ENCODE measurements at places on chromosomes 7 and 10.

- no peak for DNase-seq
Observed at GRCh38 chr10:49187044-49187484, 1.1 kb downstream of the TMEM273 start.

- DNase-seq, result no peak
Observed at GRCh38 chr7:74003621-74004020, 24.4 kb upstream of the ELN start.

DNA sequence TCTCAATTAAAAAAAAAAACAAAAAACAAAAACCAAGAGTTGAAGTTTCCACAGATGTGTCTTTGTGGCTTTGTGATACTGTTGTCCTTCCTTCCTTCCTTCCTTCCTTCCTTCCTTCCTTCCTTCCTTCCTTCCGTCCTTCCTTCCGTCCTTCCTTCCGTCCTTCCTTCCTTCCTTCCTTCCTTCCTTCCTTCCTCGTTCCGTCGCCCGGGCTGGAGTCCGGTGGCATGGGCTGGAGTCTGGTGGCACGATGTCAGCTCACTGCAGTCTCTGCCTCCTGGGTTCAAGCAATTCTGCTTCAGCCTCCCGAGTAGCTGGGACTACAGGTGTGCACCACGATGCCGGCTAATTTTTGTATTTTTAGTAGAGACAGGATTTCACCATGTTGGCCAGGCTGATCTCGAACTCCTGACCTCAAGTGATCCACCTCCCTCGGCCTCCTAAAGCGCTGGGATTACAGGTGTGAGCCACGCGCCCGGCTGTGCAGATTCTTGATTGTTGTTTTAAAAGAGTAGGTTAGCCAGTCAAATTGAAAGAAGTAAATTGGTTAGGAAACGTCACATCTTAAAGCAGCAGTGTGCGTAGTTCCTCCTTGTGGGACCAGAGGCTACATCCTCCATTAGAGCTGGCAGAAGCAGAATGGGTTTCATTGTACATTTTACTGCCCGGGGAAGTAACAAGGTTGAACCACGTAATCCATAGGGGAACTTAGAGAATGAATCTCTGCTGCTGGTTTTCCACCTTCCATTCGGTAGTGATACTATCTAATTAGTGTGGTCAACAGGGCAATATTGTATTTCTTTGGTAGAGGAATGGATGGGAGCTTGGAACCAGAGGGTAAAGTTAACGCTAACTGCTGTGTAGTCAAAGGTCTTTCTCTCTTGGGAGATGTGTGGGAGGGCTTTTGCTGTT is 20.6 kb downstream of the DNAJB6 start:
- no peak for DNase-seq

DNA sequence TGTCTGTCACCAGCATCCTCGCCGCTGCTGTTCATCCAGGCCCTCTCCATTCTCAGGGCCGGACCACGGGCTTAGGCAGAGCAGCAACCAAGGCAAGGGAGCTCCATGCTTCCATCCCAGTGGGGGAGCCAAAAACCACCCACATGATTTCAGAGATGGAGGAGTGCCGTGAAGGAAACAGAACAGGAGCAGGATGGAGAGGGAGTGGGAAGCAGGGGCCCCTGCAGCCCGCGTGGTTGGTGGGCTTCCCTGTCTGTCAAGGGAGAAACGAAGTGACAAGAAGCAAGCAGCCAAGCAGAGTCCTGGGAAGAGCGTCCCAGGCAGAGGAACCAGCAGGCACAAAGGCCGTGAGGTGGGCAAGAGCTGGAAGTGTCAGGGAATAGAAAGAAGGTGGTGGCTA is 95.7 kb downstream of the SLIT1 start:
- no peak for DNase-seq

GRCh38 chr7:135195968-135196629 is 15.2 kb downstream of the WDR91 start:
- no peak for DNase-seq

DNA sequence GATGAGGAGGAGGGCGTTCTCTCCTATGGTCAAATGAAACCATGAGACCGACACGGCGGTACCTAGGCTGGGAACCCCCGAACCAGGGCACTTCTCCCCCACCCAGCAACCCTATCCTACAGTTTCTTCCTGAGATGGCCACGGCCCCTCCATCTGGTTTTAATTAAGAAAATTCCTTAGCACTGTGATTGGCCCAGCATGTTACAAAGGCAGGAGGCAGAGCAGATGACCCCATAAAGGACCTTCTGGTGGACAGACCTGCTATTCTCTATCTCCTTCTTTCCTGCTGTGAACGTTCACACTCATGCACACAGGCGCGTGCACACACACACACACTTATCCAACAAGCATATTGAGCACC is 129.4 kb downstream of the RGS10 start:
- DNase-seq, result no peak

DNA sequence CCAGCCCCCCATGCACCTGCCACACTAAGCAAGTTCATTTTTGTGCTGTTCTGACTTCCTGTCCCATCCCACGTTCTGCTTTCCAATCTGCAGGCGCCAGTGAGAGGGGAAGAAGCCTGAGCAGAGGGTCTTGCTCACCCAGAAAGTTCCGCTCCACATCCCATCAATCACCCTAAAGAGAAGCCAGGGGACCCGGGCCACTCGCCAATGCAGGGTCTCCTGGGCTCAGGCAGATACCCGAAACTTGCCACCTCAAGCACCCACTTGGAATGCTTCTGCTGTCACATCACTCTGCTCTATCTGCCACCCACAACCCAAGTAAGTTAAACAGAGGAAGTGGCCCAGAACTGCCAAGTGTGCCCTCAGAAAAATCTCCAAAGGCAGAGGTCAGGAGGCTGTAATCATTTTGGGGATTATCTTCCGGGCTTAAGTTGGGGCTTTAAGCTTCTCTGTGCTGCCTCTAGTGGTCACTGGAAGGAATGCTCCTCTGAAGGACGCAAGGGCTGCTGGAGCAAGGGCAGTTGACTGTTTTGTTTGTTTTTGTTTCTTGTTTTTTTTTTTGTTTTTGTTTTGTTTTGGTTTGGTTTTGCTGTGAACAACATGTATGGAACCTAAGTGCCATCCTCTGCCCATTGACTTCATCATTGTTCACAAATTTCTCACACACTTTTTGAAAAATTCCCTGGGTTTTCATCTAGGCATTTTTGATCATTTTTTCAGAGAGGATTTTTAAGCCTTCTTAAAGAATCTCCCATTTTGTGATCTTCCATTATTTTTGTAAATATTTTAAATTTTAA is 25.5 kb downstream of the PRR15 start:
- DNase-seq, result no peak

GRCh38 chr10:28684986-28685580 is 7.8 kb downstream of the BAMBI start:
- DNase-seq, result no peak

- no peak for DNase-seq
Observed at GRCh38 chr7:92797693-92798092, 38.7 kb downstream of the CDK6 start.

DNA sequence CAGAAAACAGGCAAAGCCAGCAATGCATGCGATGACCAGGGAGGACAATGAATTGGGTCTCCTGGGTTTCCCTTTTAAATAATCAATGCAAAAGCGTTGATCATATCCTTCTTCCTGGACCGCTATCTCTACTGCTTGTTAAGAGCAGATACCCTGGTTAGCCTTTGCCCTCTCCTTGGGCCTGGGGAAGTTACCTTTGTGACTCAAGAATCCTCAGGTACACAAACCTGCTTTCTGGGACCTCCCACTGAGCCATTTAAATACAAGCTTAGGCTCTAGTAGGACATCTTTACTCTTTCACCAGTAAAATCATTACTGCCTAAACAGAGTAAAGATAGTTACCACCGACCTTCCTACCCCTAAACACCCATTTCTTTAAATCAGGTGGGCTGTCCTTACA is 173.9 kb downstream of the WNT2 start:
- no peak for DNase-seq

GRCh38 chr10:120600871-120601649 is 144.0 kb downstream of the PLPP4 start:
- DNase-seq, result no peak

GRCh38 chr10:30502266-30503060 is 68.5 kb downstream of the MAP3K8 start:
- no peak for DNase-seq

- DNase-seq, result no peak
Observed at GRCh38 chr7:66523409-66523808, 105.3 kb upstream of the KCTD7 start.

- peak; percentile 15 for DNase-seq
Observed at GRCh38 chr10:45557275-45557905, 115.2 kb downstream of the ZFAND4 start.

DNA sequence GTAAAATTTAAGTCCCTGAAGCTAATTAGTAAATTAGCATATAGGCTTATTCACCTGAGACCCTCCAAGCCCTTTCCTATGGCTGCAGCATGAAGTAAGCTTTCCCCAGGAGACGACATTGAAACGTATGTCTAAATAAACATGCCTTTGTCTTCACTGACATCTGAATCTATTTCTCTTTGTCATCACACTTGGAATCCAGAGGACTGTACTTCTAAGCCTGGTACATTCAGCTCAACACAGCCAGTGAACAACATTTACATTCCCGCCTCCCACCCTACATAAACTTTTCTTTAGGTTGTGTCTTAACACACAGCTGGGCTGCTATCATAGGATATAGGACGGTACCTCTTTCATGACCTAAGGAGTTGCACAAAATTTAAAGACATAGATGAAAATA is 414.4 kb downstream of the SFMBT2 start:
- DNase-seq, result no peak

GRCh38 chr7:150927956-150928344 is 50.2 kb downstream of the KCNH2 start:
- DNase-seq, result no peak

DNA sequence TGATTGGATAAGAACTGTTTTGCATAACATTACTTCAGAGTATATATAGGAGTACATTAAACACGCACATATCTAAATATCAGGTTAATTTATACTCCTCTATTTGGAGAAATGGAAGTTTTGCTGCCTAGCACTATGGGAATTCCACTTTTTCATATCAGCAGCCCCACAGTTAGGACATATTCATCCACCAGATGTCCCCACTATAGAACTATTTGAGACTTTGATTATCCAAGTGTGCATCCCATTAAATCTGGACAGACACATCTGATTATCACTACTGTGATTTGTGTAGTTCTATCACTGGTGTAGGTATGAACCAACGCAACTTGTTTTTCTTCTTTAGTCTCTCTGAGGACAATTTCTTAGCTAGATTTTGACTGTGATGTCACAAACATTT is 345.7 kb downstream of the THSD7A start:
- no peak for DNase-seq

DNA sequence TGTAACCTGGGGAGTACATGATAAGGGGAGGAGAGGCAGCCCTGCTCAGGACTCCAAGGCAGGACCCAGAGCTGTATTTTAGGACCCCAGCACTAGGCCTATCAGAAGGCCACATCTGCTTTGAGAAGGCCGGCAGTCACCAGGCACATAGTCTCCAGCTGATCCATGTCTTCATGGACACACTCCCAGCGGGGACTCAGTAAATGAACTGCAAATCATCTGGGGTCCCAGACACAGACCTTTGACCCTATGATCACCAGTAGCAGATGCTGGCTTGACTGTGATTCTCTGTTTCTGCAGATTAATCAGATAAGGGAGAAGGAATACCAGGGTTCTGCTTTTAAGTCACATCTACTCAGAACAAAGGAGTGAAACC is 341.4 kb upstream of the PODXL start:
- no peak for DNase-seq

DNA sequence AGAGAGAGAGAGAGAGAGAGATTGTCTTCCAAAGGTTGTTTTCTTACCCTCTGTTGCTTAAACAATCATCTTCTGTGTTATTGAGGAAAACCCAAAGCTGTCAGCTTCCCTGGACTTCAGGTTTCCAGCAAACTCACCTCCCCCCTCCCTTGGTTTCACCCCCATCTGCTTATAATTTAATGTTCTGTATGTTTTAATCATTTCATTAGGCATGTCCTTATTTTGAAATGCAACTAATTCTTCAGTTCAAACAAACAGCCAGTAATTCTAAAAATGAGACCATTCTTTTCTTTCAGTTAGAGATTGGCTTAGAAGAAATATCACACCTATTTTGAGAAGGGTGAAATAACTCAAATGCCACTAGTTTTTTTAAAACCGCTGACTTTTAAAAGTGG is 102.9 kb downstream of the FAM204A start:
- DNase-seq, result no peak

GRCh38 chr7:114860206-114860605 is 61.7 kb upstream of the MDFIC start:
- DNase-seq, result no peak

- DNase-seq, result no peak
Observed at GRCh38 chr7:20906801-20907453, 120.2 kb upstream of the SP8 start.

- DNase-seq, result no peak
Observed at GRCh38 chr7:83394776-83395175, 232.1 kb upstream of the PCLO start.

Data from naive thymus-derived CD8-positive, alpha-beta T cell (primary cell).